ENCODE measurements at places on chromosomes 3 and 15. TPM values are rescaled to one million over a fixed set of nuclear protein-coding genes. Genes with fewer than 3 reads are reported as not detected.

- H3K27me3 ChIP-seq: peaks cover 8% of the 10 kb centered on the region
- peak overlapping the region; percentile 95 for H3K27ac ChIP-seq
- no peaks in the 10 kb centered on the region for H3K4me1 ChIP-seq
- peak overlapping the region; percentile 66 for H3K4me3 ChIP-seq
These were observed 542 bp upstream of the MEIS2 start for GRCh38 chr15:37100966-37101215.

DNA sequence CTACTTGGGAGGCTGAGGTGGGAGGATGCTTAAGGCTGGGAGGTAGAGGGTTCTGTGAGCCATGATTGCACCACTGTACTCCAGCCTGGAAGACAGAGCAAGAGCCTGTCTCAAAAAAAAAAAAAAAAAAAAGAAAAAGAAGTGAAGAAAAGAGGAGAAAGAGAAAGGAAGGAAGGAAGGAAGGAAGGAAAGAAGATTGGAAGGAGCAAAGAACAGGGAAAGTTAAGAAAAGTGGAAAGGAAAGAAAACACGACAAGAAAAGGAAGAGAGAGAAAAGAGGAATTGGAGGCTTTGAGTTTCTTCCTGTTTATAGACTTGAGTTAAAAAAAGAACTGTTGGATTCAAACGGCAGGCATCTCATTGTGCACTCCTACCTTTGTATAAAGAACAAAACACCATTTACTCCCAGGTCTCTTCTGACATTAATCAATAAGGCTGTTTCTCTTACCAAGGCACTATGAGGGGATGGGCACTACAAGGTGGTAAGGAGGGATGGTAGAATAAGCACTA is 73.5 kb downstream of the EDEM1 start:
- no peak overlapping the region for H3K27ac ChIP-seq
- no peak overlapping the region for H3K4me3 ChIP-seq
- DNase-seq: no peak

- no peaks in the 10 kb centered on the region for H3K4me1 ChIP-seq
- H3K27me3 ChIP-seq: no peaks in the 10 kb centered on the region
- no peak for DNase-seq
- no peak overlapping the region for H3K4me3 ChIP-seq
These were observed 176.4 kb downstream of the ISL2 start for GRCh38 chr15:76512971-76513370.

DNA sequence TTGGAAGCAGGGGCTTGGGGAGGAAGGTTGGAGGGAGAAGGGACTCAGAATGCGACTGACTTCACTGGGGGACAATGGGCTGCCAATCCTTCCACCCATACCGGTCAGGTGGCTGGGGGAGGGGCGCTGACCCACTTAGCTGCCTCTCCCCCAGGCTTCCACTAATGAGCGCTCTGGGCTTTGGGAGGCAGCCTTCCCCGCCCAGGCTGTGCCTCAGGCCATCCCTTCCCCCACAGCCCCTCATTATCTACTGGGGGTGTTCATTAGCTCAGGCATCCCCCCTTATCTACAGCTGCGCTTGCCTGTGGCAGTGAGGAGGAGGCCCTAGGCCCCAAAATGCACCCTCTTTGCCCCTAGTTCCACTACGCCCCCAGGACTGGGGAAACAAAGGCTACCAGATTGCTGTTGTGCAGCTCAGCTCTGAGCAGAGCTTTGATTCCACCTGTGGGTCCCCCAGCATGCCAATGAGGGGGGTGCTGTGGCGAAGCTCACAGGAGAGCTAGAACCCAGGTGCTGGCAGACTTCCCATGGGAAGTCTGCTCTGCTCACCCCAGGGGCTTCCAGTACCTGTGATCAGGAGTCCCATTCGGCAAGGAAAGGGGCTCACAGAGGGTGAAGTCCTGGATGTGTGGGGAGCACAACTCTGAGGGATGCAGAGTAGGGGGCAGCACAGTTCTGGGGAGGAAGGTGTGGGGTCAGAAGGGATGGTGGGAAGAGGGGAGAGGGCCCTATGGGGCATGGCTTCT is 29.4 kb upstream of the SEMA3F start:
- DNase-seq: peak; percentile 79
- H3K27me3 ChIP-seq: no peaks in the 10 kb centered on the region
- peaks cover 7% of the 10 kb centered on the region for H3K4me1 ChIP-seq
- H3K36me3 ChIP-seq: no peaks in the 10 kb centered on the region
- no peak overlapping the region for H3K4me3 ChIP-seq

DNA sequence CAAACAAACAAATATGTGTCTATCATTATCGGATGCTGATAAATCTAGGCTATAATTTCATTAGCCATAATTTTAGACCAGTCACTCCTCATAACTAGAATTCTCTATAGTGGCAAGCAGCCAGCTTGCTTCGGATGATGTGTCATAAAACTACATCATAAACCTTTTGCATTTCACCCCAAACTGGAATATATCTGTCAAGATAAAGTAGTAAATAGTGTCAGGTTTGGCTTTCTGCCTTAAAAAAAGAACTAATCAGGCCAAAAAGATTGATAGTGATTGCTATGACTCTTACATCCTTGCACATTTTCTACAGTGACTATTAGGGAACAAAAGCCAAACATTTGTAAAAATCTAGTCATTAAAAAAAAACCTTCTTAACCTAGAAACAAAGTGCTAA is 51.0 kb downstream of the DPPA2 start:
- no peak for DNase-seq
- H3K27ac ChIP-seq: no peak overlapping the region
- H3K4me1 ChIP-seq: no peaks in the 10 kb centered on the region
- no peaks in the 10 kb centered on the region for H3K27me3 ChIP-seq
- no peak overlapping the region for H3K4me3 ChIP-seq

- no peak overlapping the region for H3K4me3 ChIP-seq
- H3K4me1 ChIP-seq: peaks cover 3% of the 10 kb centered on the region
- no peak for DNase-seq
- no peaks in the 10 kb centered on the region for H3K36me3 ChIP-seq
These were observed 172.3 kb upstream of the TSC22D2 start for GRCh38 chr3:150235799-150236198.

GRCh38 chr15:83762367-83762766 is 108.4 kb downstream of the ADAMTSL3 start:
- no peak overlapping the region for H3K27ac ChIP-seq
- no peaks in the 10 kb centered on the region for H3K27me3 ChIP-seq
- no peak for DNase-seq
- no peaks in the 10 kb centered on the region for H3K4me1 ChIP-seq
- no peak overlapping the region for H3K4me3 ChIP-seq

DNA sequence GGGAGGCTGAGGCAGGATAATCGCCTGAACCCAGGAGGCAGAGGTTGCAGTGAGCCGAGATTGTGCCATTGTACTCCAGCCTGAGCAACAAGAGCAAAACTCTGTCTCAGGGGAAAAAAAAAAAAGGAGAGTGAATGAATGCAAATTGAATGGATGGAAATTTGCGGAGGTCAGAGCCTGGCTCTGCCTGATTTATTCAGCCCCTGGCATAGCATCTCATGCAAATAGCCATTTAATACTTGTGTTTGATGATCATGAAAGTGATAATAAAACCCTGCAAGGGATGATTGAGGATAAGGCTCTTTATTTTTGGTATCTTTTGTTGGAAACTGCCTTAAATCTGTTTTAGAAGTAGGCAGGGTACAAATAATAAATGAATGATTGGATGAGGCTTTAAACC is 133.0 kb upstream of the SEMA6D start:
- H3K4me3 ChIP-seq: no peak overlapping the region
- DNase-seq: no peak

DNA sequence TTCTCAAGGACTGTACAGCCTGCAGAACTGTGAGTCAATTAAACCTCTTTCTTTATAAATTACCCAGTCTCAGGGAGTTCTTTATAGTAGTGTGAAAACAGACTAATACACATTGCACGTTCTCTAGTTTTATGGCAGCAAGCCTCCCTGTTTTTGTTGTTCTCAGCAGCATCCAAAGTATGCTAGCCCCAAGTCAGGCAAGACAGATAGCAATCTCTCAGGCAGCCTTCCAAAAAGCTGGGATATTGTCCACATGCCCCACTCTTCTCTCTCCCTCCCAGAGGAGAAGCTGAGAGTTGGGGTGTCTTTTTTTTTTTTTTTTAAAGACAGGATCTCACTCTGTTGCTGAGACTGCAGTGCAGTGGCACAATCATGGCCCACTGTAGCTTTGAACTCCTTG is 130.6 kb downstream of the ISL2 start:
- no peaks in the 10 kb centered on the region for H3K4me1 ChIP-seq
- DNase-seq: no peak
- no peak overlapping the region for H3K4me3 ChIP-seq

DNA sequence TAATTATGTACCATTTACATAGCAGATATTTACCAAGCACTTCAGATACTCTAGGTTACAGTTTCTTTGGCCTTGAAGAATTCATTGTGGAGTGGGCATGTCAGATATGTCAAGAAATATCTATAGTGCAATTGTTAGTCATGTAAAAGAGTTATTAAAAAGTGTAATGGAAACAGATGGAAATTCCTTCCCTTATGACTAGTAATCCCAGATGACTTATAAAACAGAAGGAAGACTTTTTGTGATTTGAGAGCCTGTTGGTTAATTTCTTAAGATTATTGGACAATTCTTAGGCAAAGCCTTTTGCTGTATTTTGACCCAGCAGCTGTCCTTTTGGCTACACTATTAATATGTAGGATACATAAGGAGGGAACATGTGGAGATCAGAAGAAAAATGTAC is 708.9 kb upstream of the NECTIN3 start:
- no peak overlapping the region for H3K4me3 ChIP-seq
- H3K4me1 ChIP-seq: no peaks in the 10 kb centered on the region
- H3K27me3 ChIP-seq: no peaks in the 10 kb centered on the region

GNAT1 gene
- total RNA-seq: not detected

ZNF717 gene
- total RNA-seq: 19.8 TPM

GRCh38 chr3:13263770-13264467 is 156.2 kb downstream of the NUP210 start:
- no peak for DNase-seq
- no peaks in the 10 kb centered on the region for H3K36me3 ChIP-seq
- peaks cover 12% of the 10 kb centered on the region for H3K4me1 ChIP-seq
- H3K27me3 ChIP-seq: no peaks in the 10 kb centered on the region
- H3K4me3 ChIP-seq: no peak overlapping the region

- no peaks in the 10 kb centered on the region for H3K27me3 ChIP-seq
- DNase-seq: no peak
- no peaks in the 10 kb centered on the region for H3K36me3 ChIP-seq
- H3K4me1 ChIP-seq: no peaks in the 10 kb centered on the region
- no peak overlapping the region for H3K27ac ChIP-seq
These were observed 826.2 kb downstream of the ROBO1 start for GRCh38 chr3:78941587-78941986.

DNA sequence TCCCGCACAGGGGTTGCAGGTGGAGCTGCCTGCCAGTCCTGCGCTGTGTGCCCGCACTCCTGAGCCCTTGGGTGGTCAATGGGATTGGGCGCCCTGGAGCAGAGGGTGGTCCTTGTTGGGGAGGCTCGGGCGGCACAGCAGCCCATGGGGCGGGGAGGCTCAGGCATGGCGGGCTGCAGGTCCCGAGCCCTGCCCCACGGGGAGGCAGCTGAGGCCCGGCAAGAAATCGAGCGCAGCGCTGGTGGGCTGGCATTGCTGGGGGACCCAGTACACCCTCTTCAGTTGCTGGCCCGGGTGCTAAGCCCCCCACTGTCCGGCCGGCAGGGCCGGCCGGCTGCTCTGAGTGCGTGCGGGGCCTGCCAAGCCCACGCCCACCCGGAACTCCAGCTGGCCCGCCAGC is 27.9 kb downstream of the NCK1 start:
- H3K27ac ChIP-seq: no peak overlapping the region
- no peaks in the 10 kb centered on the region for H3K27me3 ChIP-seq
- H3K4me1 ChIP-seq: no peaks in the 10 kb centered on the region
- H3K4me3 ChIP-seq: no peak overlapping the region

DNA sequence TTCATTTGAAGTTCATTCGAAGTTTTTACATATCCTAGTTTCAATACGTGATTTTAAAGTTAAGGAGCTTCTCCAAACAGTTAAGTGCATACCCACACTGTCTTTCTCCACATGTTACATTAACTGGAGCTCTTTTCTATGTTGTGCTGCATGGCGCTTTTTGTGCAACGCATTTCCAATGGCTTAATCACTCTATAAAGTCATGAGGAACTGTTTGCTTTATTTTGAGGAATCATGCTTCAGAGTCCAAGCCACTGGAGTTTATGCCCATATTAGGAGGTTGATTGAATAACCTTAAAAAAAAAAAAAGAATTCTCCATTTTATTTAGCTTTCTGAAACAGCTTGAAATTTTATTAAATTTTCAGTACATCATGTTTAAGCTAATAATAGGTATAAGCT is 109.4 kb upstream of the MBNL1 start:
- H3K4me3 ChIP-seq: no peak overlapping the region
- H3K27me3 ChIP-seq: no peaks in the 10 kb centered on the region
- no peaks in the 10 kb centered on the region for H3K36me3 ChIP-seq
- no peak for DNase-seq

DNA sequence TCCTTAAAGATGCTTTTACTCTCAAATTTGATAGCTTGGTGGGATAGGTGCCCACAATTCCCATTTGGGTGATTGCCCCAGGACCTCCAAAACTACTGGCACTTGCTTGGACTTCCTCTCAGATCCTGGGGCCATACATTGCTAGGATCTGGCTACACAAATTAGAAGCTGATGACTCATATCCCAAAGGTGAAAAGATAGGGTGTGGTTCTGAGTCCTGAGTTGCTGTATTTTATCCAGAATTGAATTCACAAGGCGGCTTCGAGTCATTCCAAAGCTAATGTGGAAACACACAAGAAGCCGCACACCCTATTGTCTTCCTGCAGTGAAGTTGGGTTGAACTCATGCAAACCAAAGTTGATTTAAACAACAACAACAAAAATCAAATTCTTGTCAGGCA is 53.4 kb downstream of the DUT start:
- H3K27ac ChIP-seq: no peak overlapping the region
- no peak overlapping the region for H3K4me3 ChIP-seq
- no peaks in the 10 kb centered on the region for H3K27me3 ChIP-seq
- no peak for DNase-seq
- H3K36me3 ChIP-seq: no peaks in the 10 kb centered on the region

DNA sequence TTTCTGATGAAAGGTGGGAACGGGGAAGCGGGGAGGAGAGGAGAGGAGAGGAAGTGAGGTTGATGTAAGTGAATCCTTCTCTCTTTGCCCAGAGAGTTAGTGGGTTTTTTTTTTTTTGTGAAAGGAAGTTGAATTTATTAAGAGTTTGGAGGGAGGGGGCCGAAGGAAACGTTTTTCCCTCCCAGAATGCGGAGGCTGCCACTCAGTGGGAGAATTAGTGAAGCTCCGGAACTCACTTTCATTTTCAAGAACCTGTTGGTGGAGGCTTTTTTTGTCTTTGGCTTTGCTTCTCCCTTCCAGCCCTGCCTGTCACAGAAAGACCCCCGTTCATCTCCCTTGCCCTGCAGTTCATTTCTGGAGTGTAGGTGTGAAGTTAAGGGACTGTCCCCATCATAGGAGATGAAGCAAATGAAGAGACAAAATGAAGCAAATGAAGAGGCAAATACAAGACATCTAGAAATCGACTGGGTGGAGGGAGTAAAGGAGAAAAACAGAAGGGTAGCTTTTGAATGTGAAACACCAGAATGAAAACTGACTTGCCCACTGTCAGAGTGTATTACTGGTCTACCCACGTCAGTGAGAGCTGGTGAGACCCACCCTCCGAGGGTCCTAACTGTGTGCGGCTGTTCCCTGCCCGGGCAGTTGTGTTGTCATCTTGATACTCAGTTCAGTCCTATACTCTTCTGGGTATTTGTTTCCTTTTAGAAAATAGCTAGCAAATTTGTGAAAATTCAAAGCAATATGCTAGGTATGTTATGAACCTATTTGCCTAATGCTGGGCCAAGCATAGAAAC is 91.5 kb downstream of the ITPR1 start:
- peak overlapping the region; percentile 36 for H3K27ac ChIP-seq
- peak overlapping the region; percentile 41 for H3K4me3 ChIP-seq
- no peaks in the 10 kb centered on the region for H3K36me3 ChIP-seq
- H3K4me1 ChIP-seq: peaks cover 15% of the 10 kb centered on the region
- peak; percentile 83 for DNase-seq
